ENCODE measurements at places on chromosomes 12 and 14.

- DNase-seq: no peak
Measured at GRCh38 chr14:72332046-72332445, 399.8 kb downstream of the RGS6 start.

- no peak for DNase-seq
Measured at GRCh38 chr12:106601031-106601430, 18.2 kb downstream of the RFX4 start.

GRCh38 chr12:68825569-68826217 is 17.7 kb downstream of the MDM2 start:
- no peak for DNase-seq

DNA sequence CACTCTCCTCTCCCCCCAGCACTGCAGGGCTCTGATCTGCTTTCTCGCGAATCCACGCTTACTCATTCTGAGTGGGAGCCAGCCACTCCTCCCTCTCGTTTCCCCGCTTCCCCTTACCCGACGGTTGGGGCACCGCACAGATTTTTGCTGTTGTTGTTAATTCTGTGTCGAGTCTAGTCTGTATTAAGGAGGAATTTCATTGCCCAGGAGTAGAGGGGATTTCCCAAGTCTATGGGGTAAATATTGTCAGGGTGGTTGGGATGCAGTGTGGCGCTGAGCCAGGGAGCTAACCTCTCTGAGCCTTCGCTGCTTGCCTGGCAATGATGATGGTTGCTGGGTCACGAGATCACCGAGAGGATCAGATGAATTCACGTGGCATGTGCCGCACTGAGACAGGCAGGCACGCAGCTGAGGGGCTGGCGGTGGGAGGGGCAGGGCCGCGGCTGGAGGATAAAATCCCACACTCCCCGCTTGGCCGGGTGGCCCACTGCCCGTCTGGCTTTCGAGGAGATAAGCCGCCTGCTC is 18.5 kb downstream of the NCOR2 start:
- no peak for DNase-seq

DNA sequence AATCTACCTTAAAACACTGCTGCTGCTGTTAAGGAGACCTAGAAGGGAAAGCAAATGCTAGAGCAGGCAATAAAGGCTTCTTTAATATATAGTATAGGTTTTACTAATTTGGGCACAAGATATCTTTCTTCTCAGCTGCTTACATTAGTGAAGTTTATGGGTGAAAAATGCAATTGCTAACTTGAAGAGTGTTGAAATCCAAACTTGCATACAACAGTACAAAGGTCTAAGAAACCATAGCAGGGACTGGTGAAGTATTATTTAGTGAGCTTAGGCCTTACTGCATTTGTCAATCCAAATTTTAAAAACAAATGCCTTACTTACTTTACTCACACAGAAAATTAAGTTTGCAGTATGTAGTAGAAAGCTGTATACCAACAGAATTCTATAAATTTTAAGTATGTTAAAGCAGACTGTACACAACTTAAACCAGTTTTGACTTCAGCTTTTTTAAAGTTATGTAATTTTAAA is 1.4 kb upstream of the AP4S1 start:
- no peak for DNase-seq

DNA sequence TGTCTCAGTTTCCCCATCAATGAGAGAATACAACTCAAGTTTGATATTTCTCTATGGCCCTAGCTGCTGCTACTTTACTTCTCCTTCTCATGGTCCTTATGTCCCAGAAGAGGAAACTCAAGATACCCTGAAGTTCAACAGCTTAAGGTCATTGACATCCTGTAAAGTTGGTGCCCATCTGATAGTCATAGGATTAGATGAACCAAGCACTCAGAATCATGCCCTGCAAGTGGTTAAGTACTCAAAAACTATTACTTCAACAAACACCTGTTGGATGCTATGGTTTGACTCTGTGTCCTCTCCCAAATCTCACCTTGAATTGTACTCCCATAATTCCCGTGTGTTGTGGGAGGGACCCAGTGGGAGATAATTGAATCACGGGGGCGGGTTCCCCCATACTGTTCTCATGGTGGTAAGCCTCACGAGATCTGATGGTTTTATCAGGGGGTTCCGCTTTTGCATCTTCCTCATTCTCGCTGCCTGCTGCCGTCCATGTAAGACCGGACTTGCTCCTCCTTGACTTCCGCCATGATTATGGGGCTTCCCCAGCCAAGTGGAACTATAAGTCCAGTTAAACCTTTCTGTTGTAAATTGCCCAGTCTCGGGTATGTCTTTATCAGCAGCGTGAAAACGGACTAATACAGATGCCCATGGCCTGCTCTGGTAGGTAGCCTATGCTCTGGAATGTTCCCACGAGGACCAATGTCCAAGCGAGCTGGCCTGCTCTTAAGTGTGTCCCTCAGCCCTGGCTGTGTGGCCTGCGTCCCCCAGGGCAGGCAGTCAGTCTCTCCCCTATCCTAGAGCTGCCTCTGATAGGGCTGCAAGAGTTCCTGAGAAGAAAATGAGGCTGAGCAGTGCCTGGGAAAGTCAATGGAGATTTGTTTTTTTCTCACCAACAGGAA is 18.1 kb downstream of the CAMKK2 start:
- DNase-seq: no peak

Measured in NCI-H2081 treated with DMSO at 0.1 percent for 48 hours (cell line).